ENCODE measurements at places on chromosomes 6 and 20. TPM values are rescaled to one million over a fixed set of nuclear protein-coding genes. Genes with fewer than 3 reads are reported as not detected.
A peak's percentile ranks its signal among the peaks of the same experiment; 100 is the strongest.

DNA sequence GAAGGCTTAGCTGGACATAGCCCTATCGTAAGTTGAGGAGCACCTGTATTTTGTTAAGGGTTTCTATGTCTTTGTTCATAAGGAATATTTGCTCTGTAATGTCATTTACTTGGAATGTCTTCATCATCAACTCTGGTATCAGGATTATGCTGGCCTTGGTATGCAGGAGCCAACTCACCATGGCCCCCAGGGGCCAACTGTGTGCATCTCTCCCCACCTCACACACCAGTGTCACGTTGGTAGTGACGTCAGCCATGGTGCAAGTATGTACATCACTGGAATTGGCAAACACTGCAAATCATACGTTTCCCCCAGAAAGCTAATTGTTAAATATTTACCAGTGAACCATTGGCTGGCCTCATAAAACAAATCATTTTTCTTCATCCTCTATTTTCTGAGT is 70.8 kb downstream of the YTHDF1 start:
- H3K4me1 ChIP-seq = no peaks in the 10 kb centered on the region
- DNase-seq = no peak
- no peaks in the 10 kb centered on the region for H3K36me3 ChIP-seq
- H3K27me3 ChIP-seq = no peaks in the 10 kb centered on the region
- H3K27ac ChIP-seq = no peak overlapping the region

GRCh38 chr20:2749343-2749950 is 51.0 kb downstream of the CPXM1 start:
- H3K27me3 ChIP-seq = no peaks in the 10 kb centered on the region
- H3K4me3 ChIP-seq = no peak overlapping the region
- peaks cover 12% of the 10 kb centered on the region for H3K4me1 ChIP-seq
- no peak overlapping the region for H3K27ac ChIP-seq
- no peak for DNase-seq

DNA sequence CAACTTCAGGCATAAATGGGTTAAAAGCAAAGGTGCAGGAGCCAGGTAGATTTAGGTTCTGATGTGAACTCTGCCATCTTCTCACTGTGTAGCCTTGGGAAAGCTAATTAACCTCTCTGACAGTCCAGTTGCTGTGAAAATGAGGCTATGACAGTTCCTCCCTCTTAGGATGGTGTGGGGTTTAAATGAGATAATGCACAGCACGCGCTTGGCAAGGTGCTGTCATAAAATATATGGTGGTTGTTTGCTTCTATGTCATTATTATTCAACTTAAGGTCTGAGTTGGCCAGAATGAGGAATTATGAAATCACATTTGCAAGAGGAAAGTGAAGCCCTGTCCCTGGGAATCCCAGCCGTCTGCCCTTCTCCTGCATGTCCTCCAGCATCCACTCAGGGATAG is 15.5 kb upstream of the BCAS1 start:
- no peaks in the 10 kb centered on the region for H3K27me3 ChIP-seq
- DNase-seq = no peak
- H3K36me3 ChIP-seq = no peaks in the 10 kb centered on the region
- H3K4me1 ChIP-seq = no peaks in the 10 kb centered on the region

- no peaks in the 10 kb centered on the region for H3K27me3 ChIP-seq
- H3K27ac ChIP-seq = no peak overlapping the region
- DNase-seq = no peak
- no peaks in the 10 kb centered on the region for H3K4me1 ChIP-seq
Measured at GRCh38 chr6:109770779-109771178, 79.7 kb downstream of the FIG4 start.

DNA sequence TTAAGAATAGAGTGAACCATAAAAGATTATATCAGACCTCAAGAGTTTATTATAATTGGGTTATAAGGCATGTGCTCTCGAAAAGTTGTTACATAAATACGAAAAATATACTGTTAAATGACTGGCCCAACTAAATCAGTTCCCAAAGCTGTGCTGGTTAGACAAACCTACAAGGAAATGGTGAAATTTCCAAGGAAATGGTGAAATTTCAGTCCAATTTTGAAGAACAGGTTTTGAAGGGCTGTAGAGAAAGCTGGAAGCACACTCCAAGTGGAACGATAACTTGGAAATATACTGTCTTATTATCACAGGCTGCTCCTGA is 400 bp upstream of the TRMT11 start:
- no peaks in the 10 kb centered on the region for H3K36me3 ChIP-seq
- H3K27me3 ChIP-seq = no peaks in the 10 kb centered on the region
- H3K4me1 ChIP-seq = peaks cover 14% of the 10 kb centered on the region
- DNase-seq = no peak
- peak overlapping the region; percentile 89 for H3K4me3 ChIP-seq
- H3K27ac ChIP-seq = peak overlapping the region; percentile 76

The RNF144B gene
- total RNA-seq = 7.1 TPM

DNA sequence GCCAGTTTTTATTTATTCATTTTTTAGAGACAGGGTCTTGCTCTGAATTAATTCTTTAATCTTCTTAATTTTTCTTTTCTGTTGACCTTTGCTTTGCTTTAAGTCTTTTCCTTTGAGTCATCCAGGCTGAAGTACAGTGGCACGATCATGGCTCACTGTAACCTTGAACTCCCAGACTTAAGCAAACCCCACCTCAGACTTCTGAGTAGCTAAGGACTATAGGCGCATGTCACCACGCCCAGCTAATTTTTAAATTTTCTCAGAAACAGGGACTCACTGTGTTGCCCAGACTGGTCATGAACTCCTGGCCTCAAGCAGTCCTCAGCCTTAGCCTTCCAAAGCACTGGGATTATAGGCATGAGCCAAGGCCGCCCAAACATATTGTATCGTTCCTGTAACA is 71.3 kb upstream of the GNRH2 start:
- no peak overlapping the region for H3K4me3 ChIP-seq
- no peak for DNase-seq
- H3K27ac ChIP-seq = no peak overlapping the region
- no peaks in the 10 kb centered on the region for H3K4me1 ChIP-seq
- no peaks in the 10 kb centered on the region for H3K27me3 ChIP-seq

DNA sequence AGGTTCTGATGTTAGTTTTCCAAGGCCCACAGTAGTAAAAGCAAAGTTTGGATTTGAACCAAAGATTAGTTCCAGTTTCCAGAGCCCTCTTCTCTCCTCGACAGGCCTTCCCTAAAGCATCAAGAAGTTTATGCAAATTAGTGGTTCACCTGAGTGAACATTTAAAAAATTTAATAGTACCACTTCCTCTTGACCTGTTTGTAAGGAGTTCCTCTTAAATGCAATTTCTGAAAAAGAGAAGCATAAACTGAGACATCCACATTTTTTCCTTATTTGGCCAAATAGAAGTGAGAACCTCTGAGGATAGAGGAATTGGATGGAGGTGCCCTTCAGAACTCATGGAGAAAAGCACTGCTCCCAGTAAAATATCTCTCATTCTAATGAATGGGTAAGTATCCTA is 1.2 kb upstream of the DSE start:
- no peaks in the 10 kb centered on the region for H3K36me3 ChIP-seq
- no peaks in the 10 kb centered on the region for H3K27me3 ChIP-seq
- no peak for DNase-seq
- no peak overlapping the region for H3K27ac ChIP-seq
- H3K4me1 ChIP-seq = peaks cover 9% of the 10 kb centered on the region

The CNR1 gene
- total RNA-seq = not detected
